RKO (cell line): ENCODE measurements at places on chromosomes 4 and X.

GRCh38 chrX:46710425-46710824 lies 48.5 kb downstream of the SLC9A7 start:
- DNase-seq = no peak

DNA sequence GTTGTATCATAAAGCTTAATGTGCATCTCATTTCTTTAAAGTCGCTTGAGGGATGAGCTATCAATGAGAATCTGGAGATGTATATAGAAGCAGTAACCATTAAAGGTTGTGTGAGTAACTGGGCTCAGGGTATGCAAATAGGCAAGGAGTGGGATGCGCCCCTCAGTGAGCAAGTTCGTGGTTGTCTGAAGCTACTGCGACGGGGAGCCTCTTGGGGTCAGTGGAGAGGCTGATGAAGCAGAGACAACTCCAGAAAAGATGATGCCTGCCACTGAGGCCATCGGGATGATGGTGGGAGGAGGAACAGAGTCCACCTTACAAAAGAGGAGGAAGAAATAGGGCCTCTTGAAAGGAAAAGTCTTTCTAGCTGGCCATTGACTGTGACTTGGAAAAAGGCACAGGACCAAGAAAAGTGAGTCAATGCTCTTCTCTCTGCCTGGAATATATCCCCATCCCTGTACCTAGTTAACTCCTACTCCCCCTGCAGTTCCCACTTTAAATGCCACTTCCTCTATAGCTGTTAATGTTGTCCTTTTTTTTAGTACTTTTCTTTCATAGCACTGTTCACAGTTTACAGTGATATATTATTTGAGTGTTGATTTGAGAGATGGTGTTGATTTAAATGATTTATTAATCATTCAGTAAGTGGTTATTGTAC lies 51.4 kb upstream of the LSM6 start:
- DNase-seq = no peak

GRCh38 chr4:186104114-186104889 lies at the start of gene FAM149A:
TSS of gene FAM149A (plus strand) at chr4:186104704.
- no peak for DNase-seq

GRCh38 chrX:7235071-7235470 lies 87.1 kb upstream of the PUDP start:
- DNase-seq = no peak

- peak; percentile 5 for DNase-seq
These were observed 119.4 kb downstream of the AKAP4 start for GRCh38 chrX:50081282-50081889.

DNA sequence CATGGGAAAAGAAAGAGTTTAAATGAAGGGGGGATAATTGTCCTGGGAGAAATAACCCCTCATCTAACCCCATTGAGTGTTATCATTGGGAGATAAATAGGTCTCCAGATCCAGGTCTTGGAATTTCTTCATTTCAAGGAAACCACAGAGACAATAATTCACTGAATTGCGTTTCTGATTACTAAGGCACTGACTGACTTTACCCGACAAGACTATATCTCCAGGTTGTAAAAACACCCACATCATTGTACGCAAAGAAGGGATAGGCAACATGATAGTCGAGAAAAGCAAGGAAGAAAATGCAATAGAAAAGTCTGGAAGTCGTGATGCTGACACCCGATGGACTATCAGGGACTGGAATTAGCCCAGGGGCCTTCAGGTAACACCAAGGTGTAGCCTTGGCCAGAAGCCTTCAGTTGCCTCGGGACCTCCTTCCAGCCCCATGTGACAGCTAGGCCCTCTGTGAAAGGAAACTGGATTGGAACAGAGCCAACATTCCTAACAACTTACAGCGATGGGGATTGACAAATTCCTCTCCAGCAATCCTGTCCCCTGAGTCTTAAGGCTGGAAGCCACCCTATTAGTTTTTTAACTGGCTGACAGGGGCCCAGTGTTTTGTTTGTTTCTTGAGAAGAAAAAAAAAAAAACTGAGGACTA lies 46.5 kb upstream of the RAB9B start:
- peak; percentile 52 for DNase-seq

GRCh38 chrX:110755061-110755460 lies 40.6 kb downstream of the CHRDL1 start:
- no peak for DNase-seq

GRCh38 chr4:105399532-105400161 lies 74.2 kb downstream of the PPA2 start:
- DNase-seq = peak; percentile 86

DNA sequence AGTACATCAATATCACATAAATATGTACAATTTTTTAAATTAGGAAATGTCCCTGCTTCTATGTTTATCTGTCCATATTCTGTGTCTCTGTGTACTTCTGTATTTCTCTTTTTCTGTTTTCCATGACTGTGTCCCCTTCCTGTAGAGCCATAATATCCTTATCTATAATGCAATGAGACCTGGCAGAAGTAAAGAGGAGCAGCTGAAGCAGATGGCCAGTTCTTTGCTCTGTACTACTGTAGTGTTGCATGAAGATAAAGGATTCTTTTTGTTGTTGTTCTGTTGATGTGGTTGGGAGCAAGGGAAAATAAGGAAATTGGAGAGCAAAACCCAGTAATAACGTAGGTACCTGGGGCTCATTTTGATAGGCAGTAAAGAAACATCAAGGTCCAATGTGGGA lies 301.7 kb downstream of the ADGRL3 start:
- no peak for DNase-seq

DNA sequence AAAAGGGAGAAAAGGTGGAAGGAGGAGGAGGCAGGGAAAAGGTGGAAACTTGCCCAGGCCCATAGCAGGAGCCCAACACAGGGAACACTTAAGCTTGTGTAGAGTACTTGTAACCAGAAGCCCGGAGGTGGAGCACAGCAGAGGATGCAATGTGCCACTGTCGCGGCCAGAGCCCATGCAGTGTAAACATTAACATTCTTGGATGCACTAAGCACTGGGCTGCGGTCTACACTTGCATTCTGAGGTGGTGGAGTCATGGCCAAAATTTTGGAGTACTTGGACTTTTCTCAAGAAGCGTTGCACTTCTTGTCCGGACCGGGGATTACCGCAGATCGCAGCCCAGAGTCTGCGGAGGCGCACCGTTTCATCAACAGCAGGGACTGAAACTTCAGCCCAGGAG lies 4.5 kb upstream of the RHOXF1 start:
- DNase-seq = no peak

DNA sequence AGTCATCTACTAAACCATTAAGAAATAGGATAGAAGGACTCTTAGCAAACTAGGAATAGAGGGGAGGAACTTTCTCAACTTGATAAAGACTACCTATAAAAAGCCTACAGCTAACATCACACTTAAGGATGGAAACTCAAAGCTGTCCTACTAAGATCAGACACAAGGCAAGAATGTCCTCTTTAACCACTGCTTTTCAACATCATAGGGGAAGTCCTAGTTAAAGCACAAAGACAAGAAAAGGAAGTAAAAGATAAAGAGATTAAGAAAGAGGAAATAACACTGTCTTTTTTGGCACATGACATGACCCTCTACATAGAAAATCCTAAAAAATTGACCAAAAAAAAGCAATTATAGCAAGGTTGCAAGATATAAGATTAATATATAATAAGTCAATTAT lies 136.6 kb downstream of the FBXW7 start:
- no peak for DNase-seq

GRCh38 chr4:7964890-7965662 lies 25.4 kb upstream of the AFAP1 start:
- DNase-seq = no peak

DNA sequence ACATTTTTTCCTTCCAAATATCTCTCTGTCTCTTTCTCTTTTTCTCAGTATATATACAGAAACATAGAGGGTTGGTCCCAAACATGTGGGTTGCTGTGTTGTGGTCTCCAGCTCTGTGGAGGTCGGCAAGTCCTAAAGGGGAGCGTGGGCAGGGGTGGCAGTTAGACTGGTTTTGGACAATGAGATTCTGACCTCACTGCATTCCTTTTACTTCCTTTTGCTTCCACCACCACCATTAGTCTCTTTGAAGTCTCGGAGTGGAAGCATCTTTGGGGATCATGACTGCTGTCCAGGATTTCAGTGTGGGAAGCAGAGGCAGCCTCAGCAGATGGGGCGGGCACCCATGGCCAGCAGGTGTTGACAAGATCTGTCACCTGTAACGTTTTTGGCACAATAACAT lies 1091.8 kb downstream of the RAPGEF2 start:
- DNase-seq = no peak

GRCh38 chr4:112361181-112361791 lies 64.1 kb downstream of the ALPK1 start:
- no peak for DNase-seq

GRCh38 chr4:56181140-56181953 lies 205.9 kb downstream of the AASDH start:
- DNase-seq = peak; percentile 73

- DNase-seq = no peak
These were observed 104.1 kb upstream of the MCF2 start for GRCh38 chrX:139811942-139812629.

DNA sequence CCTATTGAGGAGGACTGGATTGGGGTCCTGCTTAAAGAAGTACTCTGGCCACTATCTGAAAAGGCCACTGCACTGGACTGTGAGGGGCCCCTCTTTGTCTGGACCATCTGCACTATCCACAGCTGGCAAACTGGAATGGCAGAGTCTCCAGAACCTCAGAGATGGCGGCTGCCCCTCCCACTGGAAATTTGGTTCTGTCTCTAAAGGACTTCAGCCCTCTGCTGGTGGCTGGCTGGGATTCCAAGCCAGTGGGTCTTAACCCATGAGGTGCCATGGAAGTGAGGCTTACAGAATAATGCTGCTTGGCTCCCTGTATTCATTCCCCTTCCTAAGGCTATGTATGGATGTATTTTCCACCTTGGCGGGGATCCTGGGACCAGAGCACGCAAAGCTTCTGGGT lies 41.6 kb upstream of the CYLC1 start:
- no peak for DNase-seq

DNA sequence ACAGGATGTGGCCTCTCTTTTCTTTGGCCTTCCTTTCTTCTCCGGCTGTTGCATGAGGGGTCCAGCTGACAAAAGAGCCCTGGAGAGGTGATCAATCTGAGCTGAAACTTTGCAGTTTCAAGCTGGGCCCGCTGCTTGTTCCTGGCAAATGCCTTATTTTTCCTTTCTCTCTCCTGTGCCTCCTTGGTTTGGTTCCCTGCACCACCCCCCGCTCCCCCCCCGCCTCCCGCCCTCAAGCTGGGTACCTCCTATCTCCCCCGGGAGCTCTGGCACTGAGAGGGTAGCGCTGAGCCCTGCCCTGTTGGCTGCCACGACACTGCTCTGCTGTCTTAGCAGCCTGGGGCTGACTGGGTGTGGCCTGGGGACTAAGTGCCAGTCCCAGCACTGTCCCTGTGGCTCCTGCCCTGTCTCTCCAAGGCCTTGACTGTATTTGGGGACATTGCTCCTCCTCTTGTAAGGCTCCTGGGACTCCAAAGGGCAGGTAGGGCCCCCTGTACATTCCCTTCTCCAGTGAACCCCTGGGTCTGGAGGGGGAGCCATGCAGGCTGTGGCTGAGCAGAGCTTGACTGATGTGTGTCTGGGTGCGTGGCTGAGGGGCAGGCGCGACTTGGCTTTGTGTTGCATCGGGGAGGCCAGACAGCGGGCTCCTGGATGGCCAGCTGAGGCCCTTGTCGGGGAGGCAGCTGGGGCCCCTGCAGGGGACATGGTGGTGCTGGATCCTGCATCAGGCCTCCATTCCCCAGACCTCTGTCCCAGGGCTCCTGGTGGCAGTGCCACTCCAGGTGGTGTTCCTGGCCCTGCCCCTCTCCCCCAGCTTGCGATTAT lies 1.1 kb downstream of the PLXNA3 start:
- no peak for DNase-seq

GRCh38 chr4:169818063-169818679 lies 60.4 kb upstream of the HPF1 start:
- DNase-seq = no peak

DNA sequence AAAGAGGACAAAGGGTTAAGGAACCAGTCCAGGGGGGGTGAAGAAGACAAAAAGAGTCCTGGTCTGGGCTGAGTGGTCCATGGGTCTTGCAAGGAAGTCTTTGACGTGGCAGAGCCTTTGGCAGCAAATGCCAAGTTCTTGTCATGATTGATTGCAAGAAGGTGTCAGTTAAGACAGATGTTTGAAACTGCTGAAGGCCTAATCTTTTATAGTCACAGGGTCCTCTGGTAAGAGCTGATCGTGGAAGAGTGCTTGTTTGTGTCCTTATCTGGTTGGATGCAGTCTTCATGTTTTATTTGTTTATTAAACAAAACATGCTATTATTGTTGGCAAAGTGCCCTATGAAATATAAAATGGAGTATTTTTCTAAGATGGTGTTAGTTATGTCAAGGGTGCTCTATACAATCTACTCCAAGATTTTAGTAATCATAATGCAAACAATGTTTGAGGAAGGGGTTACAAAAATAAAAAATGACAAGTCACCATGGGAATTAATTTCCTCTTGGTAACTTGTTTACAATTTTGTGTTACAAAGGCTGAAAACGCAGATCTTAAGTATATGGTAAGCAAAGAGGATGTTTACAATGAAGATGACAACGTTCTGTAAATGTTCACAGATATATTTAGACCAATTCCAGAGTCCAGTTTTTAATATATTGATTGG lies 85.9 kb downstream of the MAGED4 start:
- no peak for DNase-seq

- no peak for DNase-seq
These were observed 10.7 kb downstream of the PDE6B start for GRCh38 chr4:635851-636627.

DNA sequence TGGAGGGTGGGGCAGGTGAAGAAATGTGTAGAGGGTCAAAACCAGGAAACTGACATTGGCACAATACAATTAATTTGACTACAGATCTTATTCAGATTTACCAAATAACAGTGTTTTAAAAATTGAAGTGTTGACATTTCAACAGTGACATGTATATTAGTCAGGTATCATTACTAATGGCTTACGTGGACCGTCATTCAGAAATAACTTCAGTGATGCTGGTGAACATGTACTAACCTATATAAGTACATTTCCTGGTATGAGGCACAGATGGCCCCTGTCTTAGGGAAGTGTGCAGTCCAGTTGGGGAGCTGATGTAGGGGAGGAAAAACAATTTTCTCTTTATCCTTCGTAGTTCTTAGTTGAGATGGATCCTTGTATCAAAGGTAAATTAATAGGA lies 22.3 kb upstream of the MAOA start:
- DNase-seq = peak; percentile 18

- DNase-seq = no peak
These were observed 196.7 kb upstream of the PSAPL1 start for GRCh38 chr4:7631288-7632014.

GRCh38 chrX:46263494-46263893 lies 281.7 kb downstream of the ZNF674 start:
- DNase-seq = no peak

- no peak for DNase-seq
These were observed 689.2 kb upstream of the SLIT2 start for GRCh38 chr4:19562456-19562855.

- no peak for DNase-seq
These were observed 134.6 kb downstream of the CPZ start for GRCh38 chr4:8727131-8727530.

GRCh38 chr4:188428935-188429334 lies 289.7 kb downstream of the TRIML1 start:
- DNase-seq = no peak
